CD4-positive, alpha-beta T cell treated with Interleukin-6 for 4 hours (primary cell): ENCODE measurements at places on chromosomes 2 and 18.
A peak's percentile ranks its signal among the peaks of the same experiment; 100 is the strongest.

GRCh38 chr2:212274215-212274614 is 264.4 kb downstream of the ERBB4 start:
- DNase-seq = no peak

- DNase-seq = no peak
Measured at GRCh38 chr18:49072940-49073339, 122.2 kb upstream of the SMAD7 start.

- DNase-seq = no peak
Measured at GRCh38 chr18:33584548-33585430, 6.8 kb downstream of the ASXL3 start.

DNA sequence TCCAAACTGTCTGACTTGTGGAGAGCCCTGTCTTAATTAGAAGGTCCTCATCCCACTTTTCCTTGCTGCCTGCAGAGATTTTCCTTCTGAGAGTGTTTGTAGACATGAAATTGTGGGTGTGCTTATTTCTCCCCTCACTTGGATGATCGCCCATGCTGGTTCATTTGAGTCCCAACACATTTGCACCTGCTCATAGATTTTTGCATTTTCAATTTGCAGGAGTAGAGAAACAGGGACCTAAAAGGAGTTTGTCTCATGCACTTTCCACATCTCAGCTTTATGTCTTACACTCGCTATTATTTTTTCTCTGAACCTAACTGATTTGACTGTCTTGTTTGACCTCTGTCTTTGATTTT is 33.2 kb upstream of the FHL2 start:
- no peak for DNase-seq

DNA sequence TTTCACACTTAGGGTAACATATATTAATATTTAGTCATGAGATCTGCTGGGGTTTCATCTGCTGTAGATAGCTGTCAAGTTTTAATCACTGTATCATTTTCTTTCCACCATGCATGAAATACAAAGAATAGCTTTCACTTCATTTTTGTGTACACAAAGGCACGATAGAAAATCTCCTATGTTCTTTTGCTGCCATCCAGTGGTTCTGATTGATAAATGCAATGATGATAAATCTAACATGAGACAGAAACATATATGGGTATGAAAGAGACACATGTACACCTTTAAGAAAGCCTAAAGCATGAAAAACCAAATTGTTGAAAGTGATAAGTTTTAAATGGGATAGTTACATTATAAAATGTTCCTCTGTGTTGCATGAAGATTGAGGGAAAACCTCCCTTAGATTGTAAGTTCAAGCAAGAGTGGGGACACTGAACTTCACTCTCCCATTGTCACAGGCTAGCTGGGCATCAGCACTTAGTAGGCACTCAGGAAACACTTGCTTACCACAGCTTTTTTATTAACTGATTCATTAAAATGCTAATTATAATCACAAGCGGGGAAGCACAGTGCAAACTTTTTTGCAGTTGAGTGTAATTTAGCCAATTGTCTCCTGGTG is 31.2 kb downstream of the C1D start:
- no peak for DNase-seq

DNA sequence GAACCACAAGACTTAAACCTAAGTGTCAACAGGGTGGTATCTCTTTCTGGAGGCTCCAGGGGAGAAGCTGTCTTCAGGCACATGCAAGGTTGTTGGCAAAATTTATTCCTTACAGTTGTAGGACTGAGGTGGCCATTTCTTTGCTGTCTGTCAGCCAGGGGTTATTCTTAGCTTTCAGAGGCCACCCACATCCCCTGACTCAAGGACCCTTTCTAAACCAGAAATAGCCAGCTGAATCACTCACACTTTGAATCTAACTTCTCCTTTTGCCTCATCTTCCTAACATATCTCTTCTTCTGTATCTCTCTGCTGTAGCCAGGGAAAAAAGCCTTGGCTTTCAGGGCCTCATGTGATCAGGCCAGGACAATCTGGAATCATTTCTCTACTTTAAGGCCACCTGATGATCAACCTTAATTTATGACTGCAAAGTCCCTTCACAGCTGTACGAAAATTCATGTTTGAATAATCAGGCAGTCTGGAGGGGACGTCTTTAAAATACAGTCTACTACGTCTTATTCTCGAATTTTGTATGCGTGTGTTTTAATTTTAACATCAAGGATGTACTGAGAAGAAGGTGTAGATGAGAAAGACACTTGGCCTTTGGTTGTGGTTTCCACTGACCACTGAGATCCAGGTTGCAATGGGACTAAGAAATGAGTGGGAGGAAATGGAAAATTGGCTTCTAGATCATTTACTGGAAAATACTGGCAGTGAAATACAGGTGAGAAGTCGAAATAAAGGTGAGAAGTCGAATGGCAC is 90.4 kb downstream of the DOCK10 start:
- no peak for DNase-seq

DNA sequence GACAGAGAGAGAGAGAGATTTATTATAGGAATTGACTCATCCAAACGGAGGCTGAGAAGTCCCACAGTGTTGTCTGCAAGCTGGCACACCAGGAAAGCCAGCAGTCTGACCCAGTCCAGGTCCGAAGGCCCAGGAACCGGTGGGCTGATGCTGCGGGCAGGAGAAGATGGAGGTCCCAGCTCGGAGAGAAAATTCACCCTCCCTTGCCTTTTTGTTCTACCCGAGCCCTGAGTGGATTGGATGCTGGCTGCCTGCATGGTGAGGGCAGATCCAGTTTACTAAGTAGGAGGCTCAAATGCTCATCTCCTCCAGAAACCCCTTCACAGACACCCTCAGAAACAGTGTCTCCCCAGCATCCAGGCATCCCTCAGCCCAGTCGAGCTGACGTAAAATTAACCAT is 22.2 kb upstream of the STK25 start:
- DNase-seq = no peak

DNA sequence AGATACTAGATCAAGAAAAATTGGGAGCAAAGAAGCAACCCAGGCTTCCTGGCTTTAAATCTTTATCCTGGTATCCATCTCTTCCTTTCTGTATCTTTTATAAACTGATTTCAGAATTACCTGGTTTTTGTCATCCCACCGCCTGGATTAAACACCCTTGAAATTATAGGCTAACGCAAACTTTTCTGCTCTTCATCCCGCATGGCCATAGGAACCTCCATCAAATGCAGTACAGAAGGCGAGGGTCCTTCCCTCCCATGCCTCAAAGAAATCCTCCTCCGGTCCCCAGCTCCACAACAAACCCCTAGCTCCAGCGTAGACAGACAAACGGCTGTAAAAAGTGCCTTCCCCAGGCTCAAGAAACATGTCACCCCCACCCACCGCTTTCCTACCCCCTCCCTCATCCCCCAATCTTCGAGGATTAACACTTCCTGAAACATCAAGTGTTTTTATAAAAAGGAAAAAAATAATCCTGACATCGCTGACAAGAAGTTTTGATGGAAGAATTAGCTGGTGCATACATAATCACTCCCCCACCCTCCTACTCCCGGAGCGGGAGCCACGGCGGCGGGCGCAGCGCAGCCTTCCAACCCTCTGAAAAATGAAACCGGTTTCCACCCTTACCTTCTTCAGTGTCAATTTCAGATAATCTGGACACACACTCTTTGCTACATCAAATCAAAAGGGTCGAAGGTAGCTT is 7.6 kb downstream of the DLX1 start:
- no peak for DNase-seq

- no peak for DNase-seq
Measured at GRCh38 chr2:58047961-58048360, 1.4 kb downstream of the VRK2 start.

DNA sequence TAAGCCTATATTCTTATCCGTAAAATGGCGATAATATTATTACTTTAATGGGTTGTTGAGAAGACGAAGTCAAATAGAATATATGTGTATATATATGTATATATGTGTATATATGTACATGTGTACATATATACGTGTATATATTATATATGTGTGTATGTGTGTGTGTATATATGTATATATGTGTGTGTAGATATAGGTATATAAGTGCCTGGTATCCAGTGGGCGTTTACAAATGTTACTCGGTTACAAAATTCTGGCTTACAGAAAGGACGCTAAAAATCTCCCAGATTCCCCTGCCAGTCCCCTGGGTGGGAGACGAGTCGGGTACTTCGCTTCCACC is 295 bp upstream of the MTX2 start:
- no peak for DNase-seq

DNA sequence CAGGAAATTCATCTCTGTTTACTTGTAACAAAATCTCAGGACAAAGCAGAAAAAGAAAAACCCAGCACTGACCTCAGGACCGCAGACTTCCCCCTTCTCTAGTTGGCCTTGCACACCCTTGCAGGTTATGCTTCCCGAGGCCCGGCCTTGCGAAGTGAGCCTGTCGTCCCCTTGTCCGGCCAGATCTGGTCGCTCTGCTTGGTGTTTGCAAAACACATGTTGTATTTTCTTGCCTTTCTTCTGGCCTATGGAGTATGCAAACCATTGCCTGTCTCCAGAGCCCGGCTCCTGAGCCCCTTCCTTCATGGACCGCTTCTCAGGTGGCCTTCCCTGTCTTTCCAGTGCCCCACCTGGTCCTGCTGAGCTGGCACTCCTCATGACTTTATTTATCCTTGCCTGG is 4.8 kb downstream of the IMPA2 start:
- no peak for DNase-seq

GRCh38 chr2:48574353-48575287 is 43.0 kb upstream of the GTF2A1L start:
- no peak for DNase-seq

DNA sequence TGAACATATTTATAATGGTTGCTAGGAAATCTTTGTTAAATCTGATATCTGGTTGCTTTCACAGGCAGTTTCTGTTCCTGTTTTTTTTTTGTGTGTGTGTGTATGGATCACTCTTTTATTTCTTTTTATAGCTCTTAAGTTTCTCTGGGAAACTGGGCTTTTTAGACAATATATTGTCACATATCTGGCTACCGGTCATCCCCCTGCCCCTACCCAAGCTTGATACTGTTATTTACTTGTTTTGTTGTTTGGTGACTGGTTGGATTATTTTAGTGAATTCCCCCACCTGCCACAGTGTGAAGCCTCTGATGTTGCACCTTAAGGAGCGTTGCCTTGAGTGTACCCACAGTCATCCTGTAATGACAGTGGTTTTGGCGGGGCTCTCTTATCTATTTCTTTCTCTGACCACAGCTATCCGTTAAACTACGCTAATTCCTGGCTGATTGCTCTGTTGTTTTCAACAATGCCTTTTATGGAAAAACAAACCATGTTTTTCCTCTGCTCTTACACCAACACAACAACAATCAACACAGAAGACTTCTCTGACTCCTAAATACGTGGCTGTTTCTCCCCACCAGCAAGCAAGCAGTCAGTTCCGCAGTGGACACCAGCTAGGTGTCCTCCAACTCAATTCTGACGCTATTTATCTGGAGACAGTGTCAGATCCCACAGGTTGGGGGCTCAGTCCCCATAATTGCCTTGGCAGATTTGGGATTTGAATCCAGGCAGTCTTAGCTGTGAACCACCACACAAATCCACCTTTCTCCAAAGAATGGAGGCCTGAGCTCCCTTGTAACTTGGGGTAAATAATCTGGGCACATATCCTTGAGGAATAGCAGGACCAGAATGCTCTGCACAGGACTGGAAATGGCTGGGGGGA is 10.9 kb downstream of the GNLY start:
- no peak for DNase-seq

DNA sequence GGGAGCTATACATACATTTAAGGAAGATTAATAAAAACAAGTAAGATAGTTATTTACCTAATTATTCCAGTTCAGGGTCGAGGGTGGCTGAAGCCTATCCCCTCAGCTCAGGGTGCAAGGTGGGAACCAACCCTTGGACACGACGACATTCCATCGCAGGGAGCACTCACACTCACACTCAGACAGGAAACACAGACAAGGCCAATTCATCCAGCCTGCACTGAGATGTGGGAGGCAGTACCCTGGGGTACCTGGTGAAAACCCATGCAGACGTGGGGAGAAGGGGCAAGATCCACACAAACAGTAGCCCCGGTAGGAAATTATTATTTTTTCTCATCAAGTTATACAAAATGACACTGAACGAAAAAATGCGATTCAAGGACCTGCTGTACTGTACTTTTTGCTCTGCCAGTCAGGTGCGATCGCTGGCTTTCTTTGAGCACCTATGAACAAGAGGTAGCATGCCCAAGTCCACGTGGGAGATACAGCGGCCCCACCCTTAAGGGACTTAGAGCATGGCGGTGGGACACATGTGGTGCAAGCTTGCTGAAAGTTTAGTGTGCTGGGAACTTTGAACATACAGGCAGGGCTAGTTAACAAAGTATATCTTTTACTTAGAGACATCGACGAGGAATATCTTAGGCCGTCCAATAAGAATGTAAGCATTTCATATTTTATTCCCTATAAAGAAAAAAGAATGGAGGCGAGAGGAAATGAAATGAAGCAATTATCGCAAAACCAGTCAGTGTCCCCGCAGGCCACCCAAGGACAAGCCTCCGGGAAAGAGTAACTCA is 624 bp downstream of the METTL8 start:
- peak; percentile 38 for DNase-seq

GRCh38 chr2:45778720-45779171 is 127.3 kb downstream of the PRKCE start:
- DNase-seq = peak; percentile 82

GRCh38 chr2:116877274-116877673 is 937.2 kb upstream of the DDX18 start:
- DNase-seq = no peak

DNA sequence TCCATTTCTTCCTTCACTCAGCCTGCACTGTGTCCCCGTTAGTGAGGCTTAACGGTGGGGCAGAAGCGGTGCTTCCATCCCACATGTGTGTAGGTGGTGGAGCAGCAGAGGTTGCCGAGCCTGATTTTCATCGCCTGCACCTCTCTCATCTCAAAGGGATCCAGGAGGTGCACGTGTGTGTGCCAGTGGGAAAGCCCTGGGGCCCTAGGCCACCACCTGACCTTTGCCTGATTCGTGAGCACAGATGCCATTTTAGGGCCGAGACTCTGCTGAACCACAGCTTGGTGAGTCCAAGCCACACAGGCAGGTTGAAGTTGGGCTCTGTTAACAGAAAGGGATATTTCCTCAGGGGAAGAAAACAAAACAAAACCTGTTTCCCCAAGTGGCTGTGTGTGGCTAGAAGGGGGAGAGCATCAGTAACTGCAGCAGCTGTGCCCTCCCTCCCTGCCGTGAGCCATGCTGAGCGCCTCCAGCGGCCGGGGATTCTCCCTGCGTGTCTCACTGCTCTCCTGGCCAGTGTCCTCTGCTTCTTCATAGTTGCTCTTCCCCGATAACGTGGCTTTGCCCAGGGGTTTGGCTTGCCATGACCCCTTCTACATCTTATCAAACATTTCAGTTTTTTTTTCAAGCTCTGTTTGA is 81.5 kb downstream of the MAPRE2 start:
- DNase-seq = peak; percentile 40

GRCh38 chr2:121075006-121075551 is 209.9 kb downstream of the TFCP2L1 start:
- DNase-seq = no peak

GRCh38 chr18:12102136-12102842 is 8.6 kb downstream of the ANKRD62 start:
- no peak for DNase-seq
